ENCODE measurements at places on chromosomes 1 and 21. TPM values are rescaled to one million over a fixed set of nuclear protein-coding genes. Genes with fewer than 3 reads are reported as not detected.

- peaks cover 54% of the 10 kb centered on the region for H3K4me1 ChIP-seq
- H3K4me3 ChIP-seq: peak overlapping the region; percentile 79
- H3K36me3 ChIP-seq: peaks cover 43% of the 10 kb centered on the region
Observed at GRCh38 chr1:42936309-42937078, 22.2 kb downstream of the SLC2A1 start.

- H3K27ac ChIP-seq: no peak overlapping the region
- no peak overlapping the region for H3K4me3 ChIP-seq
- no peaks in the 10 kb centered on the region for H3K27me3 ChIP-seq
- DNase-seq: no peak
- no peaks in the 10 kb centered on the region for H3K36me3 ChIP-seq
Observed at GRCh38 chr1:63756839-63757238, 17.0 kb upstream of the ROR1 start.

DNA sequence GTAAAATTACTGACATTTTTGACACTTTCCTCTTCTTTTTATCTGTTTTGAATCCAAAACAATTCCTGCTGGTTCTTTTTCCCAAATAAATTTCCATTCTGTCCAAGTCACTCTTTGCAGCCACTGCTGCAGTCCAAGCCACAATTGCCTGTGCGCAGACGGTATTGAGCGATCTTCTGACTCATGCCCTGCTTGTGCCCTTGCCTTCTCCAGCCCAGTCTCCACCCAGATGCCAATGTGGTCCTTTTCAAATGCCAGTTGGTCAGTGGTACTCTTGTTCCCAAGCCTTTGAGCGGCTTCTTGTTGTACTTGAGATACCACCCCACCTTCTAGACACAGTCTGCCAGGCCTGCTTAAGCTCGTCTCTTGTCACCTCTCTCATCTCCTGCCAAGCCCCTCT is 78.9 kb downstream of the CAMTA1 start:
- H3K4me3 ChIP-seq: no peak overlapping the region
- no peak overlapping the region for H3K27ac ChIP-seq
- peaks cover 17% of the 10 kb centered on the region for H3K36me3 ChIP-seq
- H3K27me3 ChIP-seq: no peaks in the 10 kb centered on the region
- H3K4me1 ChIP-seq: peaks cover 40% of the 10 kb centered on the region

DCDC2B gene
- not detected for total RNA-seq

DNA sequence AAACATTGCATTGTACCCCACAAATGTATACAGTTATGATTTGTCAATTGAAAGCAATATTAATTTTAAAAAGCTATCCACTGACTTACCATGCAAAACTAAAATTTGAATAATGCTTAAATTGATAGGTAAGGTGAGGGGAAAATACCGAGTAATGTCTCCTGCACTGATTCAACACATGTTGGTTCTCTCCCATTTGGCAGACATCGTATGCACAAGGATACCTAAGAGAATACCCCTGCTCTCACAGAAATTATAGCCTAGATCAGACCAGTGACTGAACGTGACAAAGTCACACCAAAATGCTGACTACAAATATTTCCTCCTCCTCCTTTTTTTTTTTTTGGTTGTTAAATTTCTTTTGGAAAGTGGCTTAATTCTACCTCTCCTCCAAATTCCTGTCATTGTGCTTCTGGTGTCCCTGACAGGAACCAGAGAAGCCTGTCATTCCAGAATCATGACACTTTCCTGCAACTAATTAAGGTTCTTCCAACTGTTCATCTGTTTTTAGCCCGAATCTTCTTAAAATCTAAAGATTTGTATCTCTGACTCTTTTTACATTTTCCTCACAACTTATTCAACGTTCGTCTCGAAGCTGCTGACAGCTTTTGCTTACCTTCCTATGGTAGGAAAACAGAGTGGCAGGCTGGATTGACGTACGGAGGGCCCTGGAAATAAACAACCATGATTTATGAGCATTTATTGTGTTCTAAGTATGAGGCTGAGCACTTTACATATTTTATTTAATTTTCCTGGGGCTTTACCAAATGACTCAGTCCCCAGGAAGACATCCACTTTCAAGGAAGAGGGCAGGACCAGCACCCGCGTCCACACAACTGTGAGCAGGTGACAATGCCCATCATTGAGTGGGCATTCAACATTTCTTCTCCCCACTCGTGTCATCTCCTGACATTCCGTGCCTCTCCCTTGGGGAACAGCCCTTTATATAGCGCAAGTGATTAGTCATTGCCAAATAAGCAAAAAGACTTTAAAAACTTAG is 57.9 kb upstream of the KCNE2 start:
- H3K36me3 ChIP-seq: no peaks in the 10 kb centered on the region
- no peak overlapping the region for H3K4me3 ChIP-seq
- DNase-seq: no peak
- no peaks in the 10 kb centered on the region for H3K4me1 ChIP-seq
- H3K27me3 ChIP-seq: no peaks in the 10 kb centered on the region
- H3K27ac ChIP-seq: no peak overlapping the region

GRCh38 chr1:117161887-117162286 is 40.3 kb upstream of the TRIM45 start:
- H3K4me1 ChIP-seq: peaks cover 22% of the 10 kb centered on the region
- H3K36me3 ChIP-seq: peaks cover 5% of the 10 kb centered on the region
- H3K27ac ChIP-seq: no peak overlapping the region
- H3K27me3 ChIP-seq: no peaks in the 10 kb centered on the region

LCE1B gene
- not detected for total RNA-seq

SUSD4 gene
- 7.0 TPM for total RNA-seq

- H3K4me1 ChIP-seq: no peaks in the 10 kb centered on the region
- H3K27ac ChIP-seq: no peak overlapping the region
- no peaks in the 10 kb centered on the region for H3K27me3 ChIP-seq
Observed at GRCh38 chr1:239212811-239213220, 173.6 kb upstream of the CHRM3 start.

GRCh38 chr1:29047142-29047541 is 76.6 kb downstream of the TMEM200B start:
- H3K27me3 ChIP-seq: no peaks in the 10 kb centered on the region
- H3K36me3 ChIP-seq: peaks cover 13% of the 10 kb centered on the region
- no peak overlapping the region for H3K27ac ChIP-seq
- no peak for DNase-seq

DNA sequence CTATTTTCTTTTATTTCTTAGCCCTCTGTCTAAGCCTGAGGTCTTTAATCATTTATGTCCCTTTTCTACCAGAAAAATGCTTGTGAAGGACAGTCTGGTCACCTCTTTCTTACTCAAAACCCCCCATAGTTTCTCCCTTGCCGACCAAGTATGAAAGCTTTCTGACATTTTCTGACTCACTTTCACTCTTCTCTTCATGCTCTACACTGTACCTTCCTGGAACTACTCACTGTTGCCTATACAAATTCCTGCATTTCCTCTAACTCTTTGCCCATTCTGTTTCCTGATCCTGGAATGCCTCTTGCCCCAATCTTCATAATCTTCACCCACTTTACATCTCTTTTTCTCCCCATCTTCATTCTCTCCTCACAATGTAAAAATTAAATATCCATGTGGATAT is 380.0 kb downstream of the HHIPL2 start:
- H3K27me3 ChIP-seq: peaks cover 3% of the 10 kb centered on the region
- DNase-seq: no peak
- H3K27ac ChIP-seq: no peak overlapping the region
- no peak overlapping the region for H3K4me3 ChIP-seq

GRCh38 chr1:176996456-176997090 is 167.9 kb downstream of the ASTN1 start:
- H3K27ac ChIP-seq: peak overlapping the region; percentile 70
- peaks cover 23% of the 10 kb centered on the region for H3K4me1 ChIP-seq
- H3K36me3 ChIP-seq: peaks cover 3% of the 10 kb centered on the region
- peak overlapping the region; percentile 58 for H3K4me3 ChIP-seq

DNA sequence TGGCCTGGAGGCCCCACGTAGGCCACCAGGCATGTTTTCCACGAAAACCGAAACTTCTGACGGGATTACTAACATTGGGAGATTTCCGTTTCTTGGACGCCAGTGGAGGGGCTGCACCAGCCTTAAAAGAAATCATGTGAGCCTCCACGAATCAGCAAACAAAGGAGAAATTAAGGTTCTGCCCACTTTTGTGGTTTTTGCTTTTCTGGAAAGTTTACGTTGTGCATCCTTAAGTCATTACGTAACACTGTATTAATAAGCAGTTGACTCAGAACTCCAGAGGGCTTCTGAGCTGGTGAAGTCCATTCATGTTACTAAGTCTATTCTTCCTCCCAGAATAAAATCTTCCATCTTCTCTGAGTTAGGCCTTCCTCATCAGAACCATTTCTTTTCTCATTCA is 168.5 kb downstream of the PSMG1 start:
- DNase-seq: no peak
- no peaks in the 10 kb centered on the region for H3K36me3 ChIP-seq
- H3K27me3 ChIP-seq: no peaks in the 10 kb centered on the region

DNA sequence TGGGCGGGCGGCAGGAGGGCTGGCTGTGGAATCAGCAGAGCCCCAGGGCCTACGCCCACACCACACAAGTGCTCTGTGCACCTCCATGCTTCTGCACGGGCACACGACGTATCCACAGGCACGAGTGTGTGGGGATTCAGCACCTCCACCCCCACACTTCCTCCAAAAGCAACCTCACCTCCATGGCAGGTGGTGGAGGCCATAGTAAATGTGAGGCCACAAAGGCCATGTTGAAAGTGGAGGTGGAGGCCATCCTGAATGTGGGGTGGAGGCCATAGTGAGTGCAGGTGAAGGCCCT is 125.4 kb upstream of the VAMP3 start:
- H3K27me3 ChIP-seq: peaks cover 2% of the 10 kb centered on the region
- no peak overlapping the region for H3K27ac ChIP-seq
- no peaks in the 10 kb centered on the region for H3K36me3 ChIP-seq
- no peak overlapping the region for H3K4me3 ChIP-seq
- H3K4me1 ChIP-seq: peaks cover 12% of the 10 kb centered on the region

DNA sequence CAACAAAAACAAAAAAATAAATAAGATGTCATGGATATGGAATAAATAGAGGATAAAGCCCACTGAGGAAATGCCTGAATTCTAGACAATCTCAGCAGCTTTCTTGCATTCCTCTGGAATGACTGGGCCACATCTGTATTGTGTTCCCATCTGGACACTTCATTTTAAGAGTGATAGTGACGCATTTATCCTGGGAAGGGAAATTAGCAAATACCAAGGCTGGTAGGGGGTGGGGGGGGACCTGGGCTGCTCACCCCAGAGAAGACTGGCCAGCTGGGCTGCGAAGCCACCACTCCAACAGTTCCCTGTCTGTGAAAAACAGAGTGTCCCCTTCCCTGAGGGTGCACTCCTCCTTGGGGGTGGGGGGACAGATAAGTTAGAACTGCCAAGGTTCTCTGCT is 106.3 kb downstream of the HIVEP3 start:
- DNase-seq: no peak
- peaks cover 7% of the 10 kb centered on the region for H3K27me3 ChIP-seq
- no peak overlapping the region for H3K4me3 ChIP-seq
- H3K27ac ChIP-seq: peak overlapping the region; percentile 42

ATAD3C gene
- 1.8 TPM for total RNA-seq

GRCh38 chr1:75438355-75438754 is 172.6 kb downstream of the SLC44A5 start:
- no peak overlapping the region for H3K27ac ChIP-seq
- no peaks in the 10 kb centered on the region for H3K27me3 ChIP-seq
- DNase-seq: no peak
- H3K4me3 ChIP-seq: no peak overlapping the region
- peaks cover 7% of the 10 kb centered on the region for H3K4me1 ChIP-seq

DNA sequence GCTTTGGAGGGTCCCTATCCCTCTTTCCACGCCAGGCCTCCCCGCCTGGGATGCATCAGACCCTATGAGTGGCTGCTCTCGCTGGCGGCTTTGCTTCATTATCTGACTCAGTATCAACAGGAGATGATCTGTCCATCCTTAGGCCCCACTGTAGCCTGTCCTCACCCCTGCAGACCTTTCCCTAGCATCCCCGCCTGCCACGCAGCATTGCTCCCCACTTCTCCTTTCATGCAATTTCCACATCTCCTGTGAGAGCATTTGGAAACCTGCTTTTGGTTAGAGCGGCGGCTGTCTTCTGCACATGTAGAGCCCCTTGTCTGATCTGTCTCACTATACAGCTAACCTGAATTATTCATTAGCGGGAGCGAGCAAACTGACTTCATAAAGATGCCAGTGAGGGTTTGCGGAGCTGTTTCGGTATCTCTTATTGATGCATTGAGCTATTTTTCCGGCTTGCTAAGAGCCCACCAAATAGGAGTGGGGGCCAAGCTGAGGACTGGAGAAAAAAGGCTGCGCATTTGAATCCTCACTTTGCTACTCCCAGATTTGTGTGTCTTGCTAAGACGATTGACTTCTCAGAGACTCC is 40.0 kb upstream of the ATP2B4 start:
- H3K4me3 ChIP-seq: no peak overlapping the region
- peaks cover 50% of the 10 kb centered on the region for H3K4me1 ChIP-seq
- no peak overlapping the region for H3K27ac ChIP-seq
- peaks cover 8% of the 10 kb centered on the region for H3K27me3 ChIP-seq
- H3K36me3 ChIP-seq: no peaks in the 10 kb centered on the region

DNA sequence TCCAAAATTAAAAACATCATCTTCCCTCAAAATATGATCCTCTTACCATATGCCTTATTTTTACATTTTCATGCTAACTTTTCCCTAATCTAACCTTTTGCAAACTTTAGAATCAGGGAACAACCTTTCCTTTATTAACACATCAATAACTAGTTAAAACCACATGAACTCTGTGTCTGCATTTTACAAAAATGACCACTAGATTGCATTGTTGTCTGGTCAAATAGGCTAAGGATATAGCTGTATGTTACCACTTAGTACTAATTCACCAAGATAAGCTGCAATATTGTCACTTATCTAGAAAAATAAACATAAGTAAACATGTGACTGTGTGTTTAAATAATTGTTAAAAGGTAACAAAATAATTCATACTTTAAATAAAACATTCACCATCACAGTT is 82.3 kb downstream of the DENND1B start:
- H3K4me3 ChIP-seq: no peak overlapping the region
- no peak overlapping the region for H3K27ac ChIP-seq
- no peaks in the 10 kb centered on the region for H3K27me3 ChIP-seq

- H3K27me3 ChIP-seq: no peaks in the 10 kb centered on the region
- no peaks in the 10 kb centered on the region for H3K36me3 ChIP-seq
- no peak overlapping the region for H3K27ac ChIP-seq
- H3K4me3 ChIP-seq: no peak overlapping the region
- no peak for DNase-seq
Observed at GRCh38 chr1:241485554-241485992, 34.0 kb downstream of the FH start.

- H3K36me3 ChIP-seq: no peaks in the 10 kb centered on the region
- no peak overlapping the region for H3K27ac ChIP-seq
- peaks cover 12% of the 10 kb centered on the region for H3K4me1 ChIP-seq
- H3K27me3 ChIP-seq: no peaks in the 10 kb centered on the region
- peak; percentile 47 for DNase-seq
- H3K4me3 ChIP-seq: no peak overlapping the region
Observed at GRCh38 chr1:227898502-227899140, 49.1 kb downstream of the WNT9A start.

All from type B pancreatic cell (in vitro differentiated cells).